ENCODE measurements at places on chromosomes 7 and 10.

- no peak for DNase-seq
Observed at GRCh38 chr7:15753887-15754579, 67.5 kb upstream of the MEOX2 start.

DNA sequence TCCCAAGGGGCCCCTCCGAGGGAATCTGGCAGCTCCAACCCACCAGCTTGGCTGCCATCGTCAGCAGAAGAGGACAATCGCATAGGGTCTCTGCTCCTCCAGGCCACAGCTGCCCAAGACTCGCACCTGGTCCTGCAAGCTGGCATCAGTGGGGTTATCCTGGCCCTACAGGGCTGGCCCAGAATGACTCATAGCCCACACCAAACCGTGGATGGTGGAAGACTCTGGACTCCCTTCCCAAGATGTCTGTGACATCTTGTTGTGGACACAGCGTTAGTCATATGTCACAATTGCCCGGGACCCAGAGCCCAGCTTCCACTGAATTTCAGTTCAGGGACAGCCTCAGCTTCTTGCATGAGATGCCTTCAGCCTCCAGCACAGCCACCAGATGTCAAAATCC is 91.5 kb upstream of the CUX1 start:
- no peak for DNase-seq

DNA sequence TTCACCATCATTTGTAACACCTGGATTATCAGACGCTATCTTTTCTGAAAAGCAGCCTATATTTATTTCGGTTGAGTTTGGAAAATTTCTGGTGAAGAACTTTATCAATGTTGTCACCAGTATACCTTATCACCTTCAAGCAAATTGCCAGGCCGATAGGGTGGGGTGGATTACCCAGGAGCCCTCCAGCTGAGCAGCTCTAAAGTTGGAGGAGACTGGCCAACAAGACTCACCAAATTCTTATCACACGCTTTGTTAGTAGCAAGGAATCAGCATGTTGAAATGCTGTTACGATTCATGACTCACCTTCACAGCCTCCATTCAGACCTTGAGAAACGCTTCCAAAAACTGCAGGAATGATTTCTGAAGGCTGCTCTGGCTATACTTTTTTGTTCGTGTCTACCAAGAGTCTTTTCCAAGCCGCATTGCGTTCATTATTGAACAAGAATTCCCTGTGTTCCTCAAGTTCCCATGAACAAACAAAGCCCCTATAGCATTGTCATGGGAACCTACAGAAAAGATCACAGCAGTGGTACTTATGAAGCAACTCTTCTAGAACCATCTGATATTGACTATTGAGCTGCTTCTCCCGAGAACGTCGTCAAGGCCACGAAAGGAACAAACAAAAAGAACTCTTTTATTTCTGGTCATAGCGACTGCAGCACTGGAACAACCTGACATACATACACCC is 291.4 kb downstream of the SFMBT2 start:
- DNase-seq, result peak; percentile 12

GRCh38 chr7:605661-606450 is 86.2 kb upstream of the PDGFA start:
- no peak for DNase-seq

GRCh38 chr7:33671531-33672262 is 233.6 kb upstream of the BMPER start:
- no peak for DNase-seq

GRCh38 chr10:121284936-121285335 is 313.3 kb downstream of the FGFR2 start:
- DNase-seq, result no peak

DNA sequence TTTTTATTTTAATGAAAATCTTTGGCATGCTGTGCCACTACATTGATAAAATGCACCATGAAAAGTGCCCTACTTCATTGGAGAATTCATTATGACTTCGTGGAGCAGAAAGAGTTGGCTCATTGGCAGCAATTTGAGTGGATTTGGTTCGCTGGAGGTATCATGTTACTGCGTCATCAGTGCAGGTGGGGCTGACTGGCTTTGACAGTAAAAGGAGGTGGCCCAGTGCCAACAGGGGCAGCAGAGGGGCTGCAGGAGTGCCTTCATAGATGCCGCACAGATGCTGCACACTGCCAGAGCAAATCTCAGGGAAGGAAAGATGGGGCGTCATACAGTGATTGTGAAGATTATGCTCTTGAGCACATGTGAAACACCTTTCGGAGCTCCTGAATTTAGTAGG is 22.2 kb downstream of the FZD1 start:
- DNase-seq, result no peak

GRCh38 chr7:153006911-153007310 is 247.4 kb downstream of the ACTR3B start:
- no peak for DNase-seq

GRCh38 chr10:88979603-88980002 is 11.0 kb upstream of the FAS start:
- DNase-seq, result no peak
